ENCODE measurements at places on chromosomes 2 and 18.

GRCh38 chr18:12028040-12028628, 46.8 kb downstream of the IMPA2 start:
- no peak for DNase-seq

DNA sequence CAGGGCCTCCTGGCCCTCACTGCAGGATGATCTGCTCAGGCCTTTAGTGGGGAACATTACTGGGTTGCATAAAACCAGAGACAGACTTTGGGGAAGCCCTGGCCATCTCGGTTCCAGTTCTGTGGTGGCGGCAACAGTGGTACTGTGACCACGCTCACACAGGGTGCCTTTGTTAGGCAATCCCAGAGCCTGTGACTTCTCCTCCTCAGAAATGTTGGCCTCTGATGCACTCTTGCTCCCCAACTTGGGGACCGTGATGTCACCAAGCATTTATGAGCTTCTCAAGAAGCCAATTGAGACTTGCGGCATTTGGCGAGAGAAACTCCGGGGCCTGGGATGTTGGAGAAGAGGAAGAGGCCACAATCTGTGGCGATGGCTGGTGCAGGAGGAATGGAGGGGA, 80.9 kb upstream of the PKDCC start:
- no peak for DNase-seq

- DNase-seq = no peak
These were observed 71.3 kb downstream of the CCDC93 start for GRCh38 chr2:117942551-117942950.

- no peak for DNase-seq
These were observed 2.7 kb downstream of the BCL2 start for GRCh38 chr18:63316612-63317555.

DNA sequence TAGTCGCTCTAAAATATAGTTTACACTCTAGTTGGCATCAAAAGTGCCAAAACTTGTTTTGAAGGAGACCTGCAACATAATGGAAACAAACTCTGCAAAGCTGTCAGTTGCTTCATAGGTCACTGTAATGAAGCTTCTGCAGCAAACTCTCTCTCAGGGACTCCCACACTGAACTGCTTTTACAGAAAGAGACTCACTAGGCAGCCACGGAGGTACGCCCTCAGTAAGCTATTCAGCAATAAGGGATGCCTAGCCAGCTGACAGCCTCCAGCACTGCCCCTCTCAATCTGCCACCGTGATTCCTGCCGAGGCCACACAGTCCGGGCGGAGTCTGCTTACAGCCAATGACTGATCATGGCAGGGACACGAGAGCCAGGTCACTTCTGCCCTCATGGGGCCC, 51.1 kb downstream of the COLEC12 start:
- DNase-seq = no peak

- DNase-seq = no peak
These were observed 24.9 kb upstream of the COL5A2 start for GRCh38 chr2:189204322-189204941.

DNA sequence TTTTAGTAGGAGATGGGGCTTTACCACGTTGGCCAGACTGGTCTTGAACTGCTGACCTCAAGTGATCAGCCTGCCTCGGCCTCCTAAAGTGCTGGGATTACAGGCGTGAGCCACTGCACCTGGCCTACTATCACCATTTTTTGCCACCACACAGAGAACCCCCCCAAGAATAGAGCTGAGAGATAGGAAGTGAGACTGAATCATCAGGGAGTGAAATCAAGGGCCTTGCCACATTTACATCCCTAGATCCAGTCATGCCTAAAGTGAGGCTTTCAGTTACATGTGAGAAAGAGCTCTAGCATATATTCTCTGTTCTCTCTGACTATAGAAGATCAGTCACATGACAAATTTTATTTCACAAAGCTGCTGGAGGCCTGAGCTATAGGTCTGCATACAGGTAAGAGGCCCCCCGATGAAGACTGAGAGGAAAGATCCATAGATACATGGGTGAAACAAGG, 28.0 kb upstream of the KCMF1 start:
- no peak for DNase-seq

- no peak for DNase-seq
These were observed 318.2 kb upstream of the NRXN1 start for GRCh38 chr2:51350100-51350499.
